ENCODE measurements at places on chromosomes 1 and 21.

GRCh38 chr21:32946654-32947053, 79.1 kb upstream of the OLIG2 start:
- DNase-seq = no peak

DNA sequence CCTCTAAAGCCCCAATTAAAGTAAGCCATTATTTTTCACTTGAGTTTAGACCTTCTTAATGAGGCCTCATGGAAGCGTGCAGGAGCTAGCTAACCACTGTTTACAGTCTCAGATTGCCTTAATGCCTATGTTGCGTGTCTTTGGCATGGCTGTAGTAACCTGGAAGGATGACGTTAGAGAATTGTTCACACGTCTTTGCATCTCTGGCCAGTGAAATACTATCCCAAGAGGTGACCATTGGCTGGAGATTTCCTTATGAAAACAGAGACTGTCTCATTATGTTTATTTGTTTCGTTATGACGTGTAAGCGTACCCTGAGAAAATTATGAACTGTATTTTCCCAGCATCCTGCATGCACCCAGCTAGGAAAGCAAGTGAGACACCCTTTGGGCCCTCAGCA, 18.6 kb upstream of the BMP8A start:
- no peak for DNase-seq

GRCh38 chr1:178232949-178233348, 139.0 kb downstream of the RASAL2 start:
- no peak for DNase-seq

DNA sequence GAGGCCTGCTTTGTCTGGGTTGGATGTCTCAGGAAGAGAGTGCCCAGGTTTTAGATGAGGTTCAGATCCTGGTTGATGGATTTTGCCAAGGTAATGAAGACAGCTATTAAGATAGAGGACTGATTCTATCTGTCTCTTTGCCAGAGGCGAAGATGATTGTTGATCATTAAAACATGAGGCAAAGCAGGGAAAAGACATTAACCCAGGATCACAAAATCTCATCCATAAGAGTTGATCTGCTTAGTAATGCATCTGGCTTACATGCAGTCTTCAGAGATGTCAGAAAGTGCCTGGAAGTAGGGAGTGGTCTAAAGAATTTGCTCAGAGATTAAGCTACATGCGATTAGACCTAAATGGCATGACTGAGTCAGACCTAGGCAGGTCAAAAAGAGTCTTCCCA, 229.6 kb upstream of the PLD5 start:
- DNase-seq = no peak

- DNase-seq = no peak
Measured at GRCh38 chr1:175976865-175977642, 230.0 kb downstream of the COP1 start.

- no peak for DNase-seq
Measured at GRCh38 chr1:34163792-34164731, 968 bp downstream of the CSMD2 start.

GRCh38 chr1:172206256-172206655, 214.2 kb upstream of the C1orf105 start:
- DNase-seq = no peak

- DNase-seq = no peak
Measured at GRCh38 chr1:89351597-89352311, 12.1 kb upstream of the GBP6 start.

- no peak for DNase-seq
Measured at GRCh38 chr1:94025383-94026340, 95.3 kb downstream of the ABCA4 start.

- no peak for DNase-seq
Measured at GRCh38 chr1:235767795-235768194, 98.9 kb downstream of the LYST start.

GRCh38 chr1:215963621-215964020, 396.5 kb downstream of the KCTD3 start:
- no peak for DNase-seq

DNA sequence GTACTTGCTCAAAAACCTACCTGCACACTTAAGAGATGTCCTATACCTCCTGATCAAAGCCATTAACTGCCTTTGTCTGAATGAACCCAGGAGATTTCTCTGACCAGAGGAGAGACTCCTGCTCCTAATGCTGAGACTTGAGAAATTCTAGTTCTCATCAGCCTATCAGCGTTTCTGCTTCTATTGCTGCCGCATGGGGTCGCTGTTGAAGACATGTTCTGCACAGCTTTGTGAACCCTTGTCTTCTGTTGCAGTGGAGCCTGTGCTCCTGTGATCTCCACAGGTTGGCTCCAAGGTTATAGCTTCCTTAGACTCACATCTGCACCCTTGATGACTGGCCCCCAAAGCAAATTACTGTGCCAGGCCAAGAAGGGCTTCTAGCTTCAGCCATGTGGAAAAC, 40.2 kb downstream of the EDN2 start:
- no peak for DNase-seq

DNA sequence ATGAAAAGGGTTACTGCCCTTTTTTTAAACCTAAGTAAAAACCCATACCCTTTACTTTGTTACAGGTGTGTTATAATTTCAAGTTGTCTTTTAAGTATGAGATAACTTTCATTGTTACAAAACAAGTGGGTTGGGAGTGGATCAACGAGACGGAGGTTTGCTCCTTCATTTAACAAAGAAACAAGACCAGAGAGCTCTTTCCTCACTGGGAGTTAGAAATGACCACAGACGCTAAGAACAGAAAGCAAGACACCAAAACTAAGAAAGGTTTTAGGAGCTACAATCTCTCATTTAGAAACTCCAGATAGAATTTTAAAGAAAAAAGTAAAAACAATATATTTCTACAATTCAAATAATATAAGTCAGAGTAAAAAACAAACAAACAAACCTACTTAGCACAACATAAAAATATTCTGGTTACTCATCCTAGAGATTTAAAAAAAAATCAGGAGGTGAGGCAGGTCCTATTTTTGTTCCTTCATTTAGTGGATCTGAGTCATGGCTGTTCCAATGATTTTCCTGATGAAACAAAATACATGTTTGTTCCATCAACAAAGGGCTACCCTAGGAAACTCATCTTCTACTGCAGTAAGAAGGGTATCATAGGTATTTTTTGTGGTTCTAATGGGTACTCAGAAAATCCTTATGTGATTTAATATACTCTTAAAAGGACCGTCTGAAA, 33.0 kb downstream of the APP start:
- no peak for DNase-seq

DNA sequence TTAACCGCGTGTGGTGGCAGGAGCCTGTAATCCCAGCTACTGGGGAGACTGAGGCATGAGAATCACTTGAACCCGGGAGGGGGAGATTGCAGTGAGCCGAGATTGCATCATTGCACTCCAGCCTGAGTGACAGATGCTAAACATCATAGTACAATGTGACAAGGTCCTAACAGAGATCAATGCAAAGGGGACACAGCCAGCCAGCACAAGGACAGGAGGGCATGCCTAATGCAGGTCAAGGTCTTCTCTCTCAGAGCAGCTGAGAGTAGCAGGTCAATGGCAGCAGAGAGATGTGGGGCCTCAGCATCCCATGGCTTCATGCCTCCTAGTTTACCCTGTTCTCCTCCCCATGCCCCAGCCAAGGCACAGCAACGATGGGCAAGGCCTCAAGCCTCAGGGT, 3.0 kb upstream of the SMIM11 start:
- no peak for DNase-seq

- no peak for DNase-seq
Measured at GRCh38 chr1:42689912-42690311, 7.7 kb downstream of the YBX1 start.

GRCh38 chr1:38872401-38873026, 634 bp downstream of the MYCBP start:
- no peak for DNase-seq

GRCh38 chr1:104092698-104093097, 343.0 kb downstream of the AMY1C start:
- DNase-seq = no peak

DNA sequence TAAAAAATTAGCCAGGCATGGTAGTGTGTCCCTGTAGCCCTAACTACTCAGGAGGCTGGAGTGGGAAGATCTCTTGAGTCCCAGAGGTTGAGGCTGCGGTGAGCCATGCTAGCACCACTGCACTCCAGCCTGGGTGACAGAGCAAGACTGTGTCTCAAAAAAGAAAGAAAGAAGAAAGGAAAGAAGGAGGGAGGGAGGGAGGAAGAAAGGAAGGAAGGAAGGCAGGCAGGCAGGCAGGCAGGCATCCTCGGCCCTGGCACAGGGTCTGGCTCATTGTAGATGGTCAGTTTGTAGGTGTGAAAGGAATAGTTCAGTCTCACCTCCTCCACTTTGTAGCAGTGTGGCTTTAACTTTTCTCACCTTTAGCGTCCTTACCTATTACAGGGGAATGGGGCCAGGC, 25.0 kb downstream of the NAV1 start:
- DNase-seq = no peak

- DNase-seq = no peak
Measured at GRCh38 chr21:31564439-31564838, 95.1 kb upstream of the SOD1 start.

DNA sequence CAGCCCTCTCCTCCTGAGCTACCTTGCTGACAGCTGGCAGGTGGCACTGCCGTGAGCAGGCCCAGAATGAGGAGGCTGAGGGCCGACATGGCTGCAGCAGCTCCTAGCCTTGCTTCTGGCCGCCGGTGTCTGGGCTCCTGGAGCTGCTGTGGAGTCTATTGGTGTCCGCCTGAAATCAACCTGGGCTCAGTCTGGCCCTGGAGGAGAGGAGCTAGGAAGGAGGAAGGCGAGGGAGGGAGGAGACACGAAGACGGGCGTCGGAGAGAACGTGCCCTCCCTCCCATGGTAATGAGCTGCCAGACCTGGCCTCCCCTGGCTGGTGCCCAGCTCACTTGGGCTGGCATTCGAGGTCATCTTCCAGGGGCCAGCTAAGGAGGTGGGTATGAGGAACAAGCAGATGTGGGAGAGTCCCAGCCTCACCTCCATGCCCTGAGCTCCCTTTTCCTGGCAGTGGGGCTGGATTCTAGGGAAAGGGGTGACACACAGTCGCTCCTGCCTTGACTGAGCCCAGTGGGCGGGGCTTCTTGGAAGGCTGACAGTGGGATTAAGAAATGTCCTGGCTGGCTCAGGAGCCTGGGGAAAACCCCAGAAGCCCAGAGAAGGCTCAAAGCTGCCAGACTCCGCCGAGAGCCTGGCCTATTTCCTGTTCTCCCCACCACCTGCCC, at the start of gene PDZK1IP1:
Gene PDZK1IP1 (minus strand): TSS at position 193 of the 665 bp plus-strand sequence. CDS start 104 bp downstream, at position 89.
- DNase-seq = no peak

- DNase-seq = no peak
Measured at GRCh38 chr21:35316933-35317332, 267.8 kb upstream of the RUNX1 start.

- no peak for DNase-seq
Measured at GRCh38 chr1:201828217-201828819, 639 bp upstream of the IPO9 start.

DNA sequence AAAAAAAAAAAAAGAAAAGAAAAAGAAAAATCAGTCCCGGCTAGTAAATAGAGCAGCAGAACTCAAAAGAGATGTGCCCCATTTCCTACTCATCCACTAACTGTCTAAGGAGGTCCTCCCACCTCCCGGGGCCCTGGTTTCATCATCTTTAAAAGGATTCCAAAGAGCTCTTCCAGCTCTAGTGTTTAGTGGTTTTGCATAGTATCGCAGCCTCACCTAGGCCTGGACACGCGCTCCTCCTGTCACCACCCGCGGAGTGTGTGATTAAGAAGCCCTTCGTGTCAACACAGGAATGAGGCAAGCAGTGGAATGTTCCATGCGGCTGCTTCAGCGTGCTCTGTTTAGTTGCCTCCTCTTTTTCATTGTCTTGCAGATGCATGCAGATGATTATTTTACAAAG, 49.0 kb downstream of the LBR start:
- no peak for DNase-seq

- DNase-seq = no peak
Measured at GRCh38 chr1:162916821-162917613, 56.0 kb upstream of the CCDC190 start.

- no peak for DNase-seq
Measured at GRCh38 chr21:35019631-35020032, 29.5 kb downstream of the RUNX1 start.

- DNase-seq = no peak
Measured at GRCh38 chr1:97603776-97604175, 317.1 kb downstream of the DPYD start.
